ENCODE measurements at places on chromosomes 3 and 15.

GRCh38 chr3:119238363-119238762, 2.3 kb downstream of the B4GALT4 start:
- DNase-seq = no peak

- DNase-seq = no peak
Measured at GRCh38 chr3:127083778-127084397, 101.0 kb downstream of the PLXNA1 start.

DNA sequence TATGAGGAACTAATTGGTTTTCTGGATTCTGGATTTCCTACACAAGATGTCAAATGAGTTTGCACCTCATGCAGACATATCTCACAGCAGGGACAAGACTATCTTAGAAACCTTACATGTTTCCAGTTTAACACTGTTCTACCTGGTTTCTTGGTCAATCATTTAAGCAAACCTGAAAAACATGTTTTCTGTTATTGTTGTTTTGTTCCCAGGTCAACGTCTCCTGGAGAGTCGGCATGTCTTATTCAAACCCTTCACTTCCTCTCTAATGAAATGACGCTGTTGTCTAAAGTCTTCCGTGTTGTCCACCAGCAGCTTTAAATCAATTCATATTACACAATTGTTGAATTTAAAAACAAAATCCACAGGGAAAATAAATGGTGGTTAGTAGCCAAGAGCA, 150.9 kb downstream of the CNTN3 start:
- DNase-seq = no peak

GRCh38 chr3:189780546-189781270, 149.5 kb downstream of the TP63 start:
- no peak for DNase-seq

DNA sequence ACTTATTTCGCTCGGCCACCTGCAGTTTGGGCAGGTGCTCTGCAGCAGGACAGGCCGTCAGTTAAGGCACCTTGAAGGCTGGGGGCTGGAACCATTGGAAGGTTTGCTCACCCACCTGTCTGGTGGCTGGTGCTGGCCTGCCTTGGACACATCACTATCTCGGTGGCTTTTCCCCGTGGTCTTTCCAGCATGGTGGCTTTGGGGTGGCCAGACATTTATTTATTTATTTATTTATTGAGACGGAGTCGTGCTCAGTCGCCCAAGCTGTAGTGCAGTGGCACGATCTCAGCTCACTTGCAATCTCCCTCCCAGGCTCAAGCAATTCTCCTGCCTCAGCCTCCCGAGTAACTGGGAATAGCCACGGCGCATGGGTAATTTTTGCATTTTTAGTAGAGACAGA, 11.7 kb downstream of the ISG20 start:
- no peak for DNase-seq

DNA sequence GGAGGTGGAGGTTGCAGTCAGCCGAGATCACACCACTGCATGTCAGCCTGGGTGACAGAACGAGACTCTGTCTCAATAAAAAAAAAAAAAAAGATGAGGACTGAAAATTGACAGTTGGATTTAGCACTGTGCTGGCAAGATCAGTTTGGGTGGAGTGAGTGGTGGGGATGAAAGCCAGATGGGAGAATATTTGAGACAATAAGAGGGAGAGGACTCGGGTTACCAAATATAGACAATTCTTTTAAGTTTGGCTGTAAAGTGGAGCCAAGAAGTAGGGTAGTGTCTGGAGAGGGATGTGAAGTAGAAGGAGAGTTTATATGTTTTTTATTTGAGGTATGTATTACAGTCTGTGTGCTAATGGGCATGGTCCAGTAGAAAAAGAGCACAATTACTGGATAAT, 20.4 kb downstream of the TMOD3 start:
- DNase-seq = no peak

DNA sequence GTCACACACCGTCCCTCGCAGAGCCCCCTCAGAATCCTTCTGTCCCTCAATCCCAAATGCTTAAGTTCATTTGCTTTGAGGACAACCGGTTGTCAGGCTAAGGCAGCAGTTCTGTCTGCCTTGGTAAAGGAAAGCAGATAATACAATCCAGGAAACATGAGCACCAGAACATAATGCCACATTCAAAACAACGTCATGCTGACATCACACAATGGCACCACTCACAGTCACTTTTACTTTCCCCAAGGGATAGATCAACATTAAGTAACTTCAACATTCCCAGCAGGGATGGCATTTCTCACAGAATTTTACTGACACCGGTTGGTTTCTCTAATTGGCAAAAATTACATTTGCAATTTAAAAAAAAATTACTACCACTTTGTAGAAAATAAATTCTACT, 74.6 kb upstream of the PSMD6 start:
- DNase-seq = no peak

- DNase-seq = no peak
Measured at GRCh38 chr3:23199649-23200048, 3.5 kb upstream of the UBE2E2 start.

DNA sequence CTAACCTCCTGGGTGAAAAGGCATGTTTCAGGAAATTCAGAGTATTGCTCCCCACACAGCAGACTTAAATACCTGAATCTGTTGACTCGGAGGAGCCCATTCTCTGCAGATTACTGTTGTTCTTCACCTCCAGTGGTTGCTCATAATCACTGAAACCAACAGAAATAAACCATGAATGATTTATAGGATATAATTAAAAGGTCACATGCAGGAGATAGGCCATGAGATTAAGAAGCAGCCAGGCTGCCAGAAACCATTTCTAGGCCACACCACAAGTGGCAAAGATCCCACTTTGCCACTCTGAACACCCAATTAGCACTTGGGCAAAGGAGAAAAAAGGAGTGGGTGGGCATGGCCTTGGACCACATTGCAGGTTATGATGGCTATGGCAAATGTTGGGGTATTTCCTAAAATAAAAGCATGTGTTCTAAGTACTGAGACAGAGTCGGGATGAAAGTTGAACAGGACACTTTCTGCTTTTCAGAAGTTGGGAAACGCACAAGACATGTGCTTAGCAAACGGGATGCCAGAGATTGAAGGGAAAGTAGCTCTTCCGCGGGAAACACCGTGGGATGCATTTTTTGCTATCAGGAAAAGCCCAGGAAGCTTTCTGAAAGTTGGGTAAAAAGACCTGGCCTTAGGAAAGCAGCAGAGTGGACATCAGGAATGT, 1.5 kb downstream of the CDC25A start:
- DNase-seq = no peak

DNA sequence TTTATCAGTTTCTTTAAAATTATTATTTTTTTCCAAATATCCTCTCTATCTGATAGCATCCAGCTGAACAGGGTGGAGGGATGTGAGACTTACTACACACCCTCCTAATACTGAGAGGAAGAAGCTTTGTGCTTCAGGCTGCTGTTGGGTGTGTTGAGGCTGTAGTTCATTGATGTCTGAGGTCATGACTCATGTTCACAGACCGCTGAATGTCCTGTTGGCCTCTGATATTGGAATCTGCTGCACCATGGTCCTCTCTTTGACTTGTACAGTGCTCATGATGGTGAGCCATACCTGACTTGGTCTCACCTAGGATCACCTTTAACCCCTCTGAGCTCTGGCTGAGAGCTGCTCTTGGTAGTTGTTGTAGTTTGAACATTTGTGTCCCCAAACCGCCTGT, 302.9 kb downstream of the SATB1 start:
- no peak for DNase-seq

GRCh38 chr3:124699686-124700396, 30.4 kb upstream of the UMPS start:
- DNase-seq = no peak

GRCh38 chr15:79513940-79514339, 81.8 kb downstream of the MINAR1 start:
- DNase-seq = no peak

DNA sequence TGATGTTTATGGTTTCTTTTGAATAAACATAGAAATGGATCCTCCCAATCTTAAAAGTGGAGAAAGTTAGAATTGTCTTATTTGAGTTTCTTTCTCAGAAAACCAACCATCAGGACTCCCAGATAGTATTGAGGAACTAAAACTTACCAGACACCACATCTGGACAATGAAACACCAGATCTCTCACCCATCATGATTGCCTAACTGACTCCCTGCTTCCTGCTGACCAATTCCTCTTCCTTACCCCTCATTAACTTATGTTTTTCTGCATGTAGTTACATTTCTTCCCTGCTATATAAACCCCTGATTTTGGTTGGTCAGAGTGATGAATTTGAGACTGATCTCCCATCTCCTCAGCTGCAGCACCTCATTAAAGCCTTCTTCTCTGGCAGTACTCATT, 242.0 kb upstream of the SETMAR start:
- DNase-seq = no peak

GRCh38 chr3:184780981-184781515, 30.9 kb upstream of the VPS8 start:
- DNase-seq = no peak

DNA sequence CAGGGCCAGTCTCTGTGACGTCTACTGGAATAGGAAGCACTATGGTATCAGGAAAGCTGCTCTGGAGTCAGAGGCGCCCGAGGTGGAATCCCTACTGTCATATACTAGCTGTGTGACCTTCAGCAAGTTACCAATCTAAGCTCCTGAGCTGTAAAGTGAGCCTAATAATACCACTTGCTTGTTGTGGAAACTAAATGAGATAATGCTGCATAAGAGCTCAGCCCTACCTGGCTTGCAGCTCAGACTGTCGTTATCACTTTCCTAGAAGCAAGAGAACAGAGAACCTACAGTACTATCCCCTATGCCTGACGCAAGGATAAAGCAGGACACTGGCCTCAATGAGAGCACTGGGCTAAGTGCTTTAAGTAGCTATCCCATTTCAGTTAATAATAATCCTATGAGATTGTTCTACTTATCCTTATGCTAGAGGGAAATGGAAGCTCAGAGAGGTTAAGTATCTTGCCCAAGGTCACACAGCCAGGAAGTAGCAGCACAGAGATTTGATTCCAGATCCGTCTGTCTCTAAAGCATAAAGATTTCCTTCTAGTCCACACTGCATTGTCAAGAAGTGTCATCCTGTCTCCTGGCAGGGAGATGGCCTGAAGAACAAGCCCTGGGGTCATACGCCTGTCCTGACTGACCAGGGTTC, 195.2 kb downstream of the TLE3 start:
- no peak for DNase-seq

DNA sequence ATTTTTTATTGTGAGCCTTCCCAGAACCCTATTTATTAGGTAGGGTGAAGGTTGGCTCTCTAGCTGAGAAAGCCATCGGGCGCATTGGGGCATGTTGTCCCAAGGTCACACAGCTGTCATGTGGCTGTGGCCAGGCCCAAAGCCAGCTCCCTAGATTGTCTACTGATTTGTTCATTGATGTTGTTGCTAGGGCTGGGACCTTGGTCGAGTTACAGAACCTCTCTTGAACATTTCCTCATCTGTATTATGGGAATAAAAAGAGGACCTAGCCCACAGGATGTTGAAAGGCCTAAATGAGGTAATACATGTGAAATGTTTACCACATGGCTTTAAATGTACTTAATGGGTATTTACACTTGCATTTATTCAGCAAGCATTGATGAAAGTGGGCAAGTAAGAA, 252.5 kb downstream of the SUCLG2 start:
- DNase-seq = no peak

DNA sequence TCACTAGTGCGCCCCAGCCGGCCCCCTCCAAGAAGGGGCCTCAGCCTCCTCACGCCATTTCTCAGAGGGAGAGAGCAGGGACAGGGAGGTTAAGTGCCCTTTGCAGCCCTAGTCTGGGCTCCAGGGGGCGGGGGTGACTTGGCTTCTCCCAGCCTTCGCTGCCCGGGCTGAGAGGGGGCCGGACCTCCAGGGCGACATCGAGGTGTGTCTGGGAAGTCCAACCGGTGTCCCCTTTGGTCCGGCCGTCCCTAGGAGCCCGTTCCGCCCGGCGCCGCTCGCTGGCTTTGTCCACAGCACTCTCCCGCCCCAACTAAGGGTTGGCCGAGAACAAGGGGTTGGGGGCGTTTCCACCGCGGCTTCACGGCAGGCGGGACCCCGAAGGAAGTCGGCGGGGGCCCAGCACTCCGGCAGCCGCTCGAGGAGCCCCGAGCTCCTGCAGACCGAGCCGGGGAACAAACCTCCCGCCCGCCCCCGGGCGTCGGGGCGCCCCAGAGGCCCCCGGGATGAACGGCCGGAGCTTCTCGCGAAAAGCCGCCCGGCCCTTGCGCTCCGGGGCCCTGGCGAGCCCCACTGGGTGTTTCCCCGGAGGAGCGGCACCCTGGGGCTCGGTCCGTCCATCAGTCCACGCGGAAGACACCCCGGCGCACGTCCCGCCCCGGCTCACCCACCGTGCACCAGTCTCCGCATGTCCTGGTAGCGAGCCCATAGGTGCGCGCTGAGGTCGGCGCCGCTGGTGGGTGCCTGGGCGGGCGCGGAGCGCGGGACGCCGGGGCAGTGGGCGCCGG, 627 bp downstream of the NT5DC2 start:
- DNase-seq = no peak

- no peak for DNase-seq
Measured at GRCh38 chr3:152206243-152206760, 62.4 kb upstream of the MBNL1 start.
